ENCODE measurements at places on chromosomes 7 and 10.

GRCh38 chr7:40610461-40610860 lies 475.7 kb downstream of the SUGCT start:
- H3K4me3 ChIP-seq = no peak overlapping the region
- no peak for DNase-seq
- H3K27ac ChIP-seq = no peak overlapping the region
- no peaks in the 10 kb centered on the region for H3K4me1 ChIP-seq
- no peaks in the 10 kb centered on the region for H3K27me3 ChIP-seq
- no peaks in the 10 kb centered on the region for H3K36me3 ChIP-seq

GRCh38 chr7:157799076-157799685 lies 462.4 kb downstream of the DNAJB6 start:
- DNase-seq = no peak
- no peaks in the 10 kb centered on the region for H3K27me3 ChIP-seq
- no peaks in the 10 kb centered on the region for H3K4me1 ChIP-seq

- DNase-seq = no peak
- H3K36me3 ChIP-seq = peaks cover 3% of the 10 kb centered on the region
- H3K27me3 ChIP-seq = no peaks in the 10 kb centered on the region
- peaks cover 33% of the 10 kb centered on the region for H3K4me1 ChIP-seq
These were observed 48.3 kb downstream of the NOD1 start for GRCh38 chr7:30430276-30430675.

GRCh38 chr7:35695473-35695850 lies 527 bp upstream of the HERPUD2 start:
- H3K27ac ChIP-seq = peak overlapping the region; percentile 89
- no peak for DNase-seq
- peak overlapping the region; percentile 89 for H3K4me3 ChIP-seq
- H3K4me1 ChIP-seq = no peaks in the 10 kb centered on the region

GRCh38 chr7:49624611-49625010 lies 148.8 kb upstream of the VWC2 start:
- no peaks in the 10 kb centered on the region for H3K36me3 ChIP-seq
- no peaks in the 10 kb centered on the region for H3K27me3 ChIP-seq
- no peaks in the 10 kb centered on the region for H3K4me1 ChIP-seq
- H3K27ac ChIP-seq = no peak overlapping the region
- DNase-seq = no peak

DNA sequence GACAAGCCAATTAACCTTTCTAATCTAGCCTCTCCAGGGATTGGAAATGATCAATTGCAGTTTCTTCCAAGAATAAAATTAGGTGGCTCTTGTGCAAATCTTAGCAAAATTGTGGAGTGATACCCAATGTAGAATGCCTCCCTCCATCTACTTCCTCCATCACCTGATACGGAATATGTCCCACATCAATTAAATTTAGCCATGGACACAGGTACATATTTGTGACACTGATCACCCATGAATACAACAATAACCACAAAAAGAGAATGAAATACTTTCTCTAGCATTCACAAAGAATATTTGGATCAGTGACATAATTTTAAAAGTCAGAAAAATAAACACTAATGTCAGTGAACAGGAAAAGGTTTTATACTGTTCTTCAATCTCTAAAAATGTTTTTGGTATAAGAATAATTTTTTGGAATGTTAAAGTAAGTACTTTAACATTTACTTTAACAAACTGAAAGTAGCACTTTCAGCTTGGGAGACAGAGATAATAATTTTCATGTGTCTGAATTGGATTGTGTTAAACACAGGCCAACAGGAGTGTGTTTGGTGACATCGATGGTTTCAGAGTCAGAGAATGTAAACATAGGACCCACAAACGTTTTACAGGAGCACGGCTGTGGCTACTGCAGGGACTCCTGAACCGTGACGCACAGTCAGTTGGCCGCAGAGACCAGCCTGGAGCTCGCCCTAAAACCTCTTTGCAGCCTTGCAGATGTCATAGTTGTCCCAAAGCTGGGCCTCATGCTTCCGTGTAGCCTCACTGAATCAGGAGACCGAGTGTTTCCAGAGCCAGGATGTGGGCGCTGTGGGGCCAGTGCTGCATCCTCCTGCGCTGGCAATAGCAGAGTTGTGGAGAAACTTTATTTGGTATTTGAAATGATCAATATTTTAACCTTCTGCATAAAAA lies 7.2 kb downstream of the RBM20 start:
- H3K4me3 ChIP-seq = no peak overlapping the region
- no peak for DNase-seq
- no peaks in the 10 kb centered on the region for H3K4me1 ChIP-seq
- H3K27me3 ChIP-seq = peaks cover 13% of the 10 kb centered on the region

Measured in tibial artery (tissue), 4 donors.